Cortex of kidney (tissue), 1 donor: ENCODE measurements at places on chromosomes 5 and 9.

DNA sequence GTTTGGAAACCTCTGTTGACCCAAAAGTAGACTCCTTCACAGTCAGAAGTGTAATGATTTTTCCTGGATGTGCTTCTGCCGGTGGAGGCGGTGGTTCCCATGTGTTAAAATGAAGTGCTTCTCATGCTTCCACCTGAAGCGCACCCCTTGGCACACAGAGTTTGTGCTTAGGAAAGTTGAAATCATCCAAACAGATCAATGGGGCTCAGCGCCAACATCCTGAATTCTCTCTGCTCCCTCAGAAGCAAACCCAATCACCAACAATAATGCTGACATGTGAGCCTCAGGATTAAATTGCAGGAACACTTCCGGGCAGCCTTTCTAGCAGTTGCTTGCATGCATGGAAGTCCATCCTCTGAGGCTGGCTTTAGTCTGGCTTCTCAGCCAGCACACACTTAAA lies 71.0 kb downstream of the MED10 start:
- DNase-seq = no peak

DNA sequence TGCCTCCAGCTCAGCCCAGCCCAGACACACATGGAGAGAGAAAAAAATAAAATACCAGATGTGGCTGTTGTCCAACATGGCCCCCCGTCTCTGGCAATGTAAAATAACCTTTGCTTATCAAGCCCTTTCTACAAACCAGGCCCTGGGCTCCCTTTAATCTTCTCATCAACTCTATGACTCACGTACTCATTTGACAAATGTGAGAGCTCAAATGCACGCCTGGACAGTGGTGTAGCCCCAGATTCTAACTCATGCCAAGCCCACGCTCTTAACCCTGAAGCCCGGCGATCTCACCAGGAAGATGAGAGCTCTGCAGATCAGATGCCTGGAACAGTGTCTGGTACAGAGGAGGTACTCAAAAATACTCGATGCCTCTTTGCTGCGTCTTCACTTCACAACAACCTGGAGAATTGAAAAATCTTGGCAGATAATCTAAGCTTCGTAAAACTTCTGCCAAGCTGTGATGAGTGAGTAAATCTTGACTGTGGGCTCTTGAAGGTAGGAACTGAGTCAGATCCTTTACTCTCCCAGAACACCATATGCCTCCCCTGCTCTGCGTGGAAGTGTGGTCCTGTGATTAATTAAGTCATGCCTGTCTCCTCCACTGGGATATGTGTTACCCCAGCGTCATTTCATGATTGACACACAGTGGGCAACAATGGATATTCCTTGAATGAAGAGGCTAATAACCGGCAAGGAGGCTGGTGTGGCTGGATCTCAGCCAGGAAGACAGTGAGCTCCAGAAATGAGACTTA lies 102.0 kb upstream of the FSTL4 start:
- no peak for DNase-seq

GRCh38 chr5:15587916-15588315 lies 87.9 kb downstream of the FBXL7 start:
- no peak for DNase-seq

DNA sequence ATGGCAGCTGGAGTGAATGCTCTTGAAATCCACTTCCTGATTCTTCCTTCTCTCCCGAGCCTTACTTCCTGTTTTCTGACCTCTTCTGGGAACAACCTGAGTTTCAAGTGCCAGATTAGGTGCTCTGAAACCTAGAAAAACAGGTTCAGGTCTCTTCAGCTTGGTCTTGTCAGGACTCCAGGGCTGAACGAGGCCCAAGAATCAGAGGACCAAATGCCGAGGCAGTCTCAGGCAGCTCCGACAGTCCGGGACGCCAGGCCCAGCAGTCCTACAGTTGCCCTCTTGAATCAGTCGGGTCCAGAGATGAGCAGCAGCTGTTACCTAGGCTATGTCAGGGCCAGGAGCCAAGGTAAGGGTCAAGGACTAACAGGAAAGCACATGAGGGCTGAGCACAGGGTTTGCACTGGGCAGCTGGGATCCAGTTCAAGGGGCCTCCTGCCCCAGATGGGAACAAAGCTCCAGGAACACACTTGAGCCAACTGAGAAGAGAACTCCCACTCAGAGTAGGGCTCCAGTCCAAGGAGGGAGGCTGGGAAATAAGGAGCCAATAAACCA lies 38.3 kb upstream of the ADRA1B start:
- DNase-seq = no peak

GRCh38 chr5:75681125-75681830 lies 36.0 kb downstream of the POC5 start:
- no peak for DNase-seq

DNA sequence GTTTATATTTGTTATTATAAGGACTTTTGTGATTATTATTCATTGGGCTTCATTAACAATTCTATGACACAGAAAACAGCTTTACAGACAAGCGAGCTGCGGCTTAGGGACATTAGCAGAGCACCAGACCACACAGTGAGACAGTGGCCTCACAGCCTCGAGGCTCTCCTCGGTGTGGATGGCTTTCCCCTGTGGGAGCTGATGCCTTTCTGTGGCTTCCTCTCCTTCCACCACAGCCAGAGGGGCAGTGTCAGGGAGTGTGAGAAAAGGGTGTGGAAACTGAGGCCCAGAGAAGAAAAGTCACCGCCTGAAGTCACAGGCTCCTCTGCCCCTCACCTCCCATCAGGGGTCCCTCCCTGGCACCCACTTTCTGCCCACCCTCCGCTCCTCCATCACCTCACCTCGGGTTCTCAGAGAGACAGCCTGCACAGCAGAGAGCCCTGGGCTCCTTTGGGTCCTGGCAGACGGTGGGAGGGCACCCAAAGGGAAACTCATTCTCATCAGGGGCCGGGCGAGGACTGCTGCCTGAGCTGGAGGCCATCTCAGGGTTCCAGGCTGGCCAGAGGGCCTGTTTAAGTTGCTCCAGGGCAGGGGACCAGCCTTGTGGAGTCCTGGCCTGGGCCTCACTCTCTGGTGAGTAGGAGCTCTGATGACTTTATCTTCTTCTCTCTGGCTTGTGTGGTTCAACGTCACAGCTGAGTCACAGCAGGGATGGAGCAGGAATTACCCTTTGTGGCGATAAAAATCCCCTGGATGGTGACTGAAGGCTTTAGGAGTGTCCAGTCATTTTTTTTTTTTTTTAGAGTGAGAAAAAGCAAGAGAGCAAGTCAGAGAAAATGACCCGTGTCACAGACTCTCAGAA lies 830 bp downstream of the TRAF1 start:
- DNase-seq = no peak

DNA sequence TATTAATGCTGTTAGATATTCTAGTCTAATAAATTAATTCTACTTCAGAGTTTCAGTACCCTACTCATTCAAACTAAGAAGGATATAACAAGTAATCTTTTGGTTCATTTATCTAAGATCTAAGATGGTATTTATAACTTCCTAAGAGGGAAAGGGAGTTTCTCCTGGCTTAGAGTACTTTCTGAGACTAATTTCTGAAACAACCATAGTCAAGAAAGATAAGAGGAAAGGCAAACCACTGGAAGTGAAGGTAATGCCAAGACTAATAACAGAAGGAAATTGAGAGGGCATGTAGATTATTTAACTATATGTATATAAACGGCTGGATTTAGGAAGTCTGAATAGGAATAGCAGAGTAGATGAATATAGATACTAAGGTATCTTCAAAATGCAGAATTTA lies 112.4 kb upstream of the ACOT12 start:
- DNase-seq = no peak

- DNase-seq = no peak
Measured at GRCh38 chr5:53614376-53614885, 54.0 kb downstream of the NDUFS4 start.
